Activated CD4-positive, alpha-beta T cell treated with anti-CD3 and anti-CD28 coated beads, Interleukin-2, amount 10 ng/mL, durations not matched to agents 24 days and 14 days (primary cell): ENCODE measurements at places on chromosomes 3 and 15. TPM values are rescaled to one million over a fixed set of nuclear protein-coding genes. Genes with fewer than 3 reads are reported as not detected.

Gene C2CD4A
- 0.05 and 0.24 TPM in 2 replicates for total RNA-seq

Gene CSPG5
- 1.7 and 2.0 TPM in 2 replicates for total RNA-seq

Gene TM4SF1
- 0.26 and 0.28 TPM in 2 replicates for total RNA-seq

Gene SLC51A
- not detected in 2 replicates for total RNA-seq

Gene OCA2
- total RNA-seq = not detected in 2 replicates

Gene CILP
- 0.02 TPM in 2 replicates for total RNA-seq

Gene CCR9
- total RNA-seq = not detected in 2 replicates

Gene COLQ
- total RNA-seq = 1.7 TPM in 2 replicates

Gene PLCH1
- 0.38 TPM in 1 of 2 replicates, not detected in the other for total RNA-seq

Gene IQCH
- total RNA-seq = 0.70 and 1.6 TPM in 2 replicates

Gene GOLGA6D
- total RNA-seq = not detected in 2 replicates
